ENCODE measurements at places on chromosomes 13 and 19.

DNA sequence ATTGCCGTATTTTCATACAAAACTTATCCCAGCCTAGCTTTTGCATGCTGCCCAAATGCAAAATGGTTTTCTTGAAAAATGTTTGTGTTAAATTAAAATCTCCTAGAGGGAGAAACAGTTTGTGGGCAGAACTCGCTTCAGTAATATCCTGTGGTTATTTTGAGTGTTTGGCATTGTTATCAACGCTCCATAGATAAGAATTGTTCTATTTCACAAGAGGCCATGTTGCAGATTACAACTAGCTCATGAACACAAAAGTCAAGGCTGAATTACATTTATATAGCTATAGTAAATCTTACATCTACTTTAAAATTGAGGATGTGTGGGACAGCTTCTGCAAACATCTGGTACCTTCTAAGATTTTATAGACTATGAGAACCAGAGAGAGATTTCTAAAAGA lies 447.9 kb downstream of the DCT start:
- H3K27ac ChIP-seq, result no peak overlapping the region
- H3K27me3 ChIP-seq, result no peaks in the 10 kb centered on the region
- H3K4me3 ChIP-seq, result no peak overlapping the region
- H3K4me1 ChIP-seq, result no peaks in the 10 kb centered on the region

DNA sequence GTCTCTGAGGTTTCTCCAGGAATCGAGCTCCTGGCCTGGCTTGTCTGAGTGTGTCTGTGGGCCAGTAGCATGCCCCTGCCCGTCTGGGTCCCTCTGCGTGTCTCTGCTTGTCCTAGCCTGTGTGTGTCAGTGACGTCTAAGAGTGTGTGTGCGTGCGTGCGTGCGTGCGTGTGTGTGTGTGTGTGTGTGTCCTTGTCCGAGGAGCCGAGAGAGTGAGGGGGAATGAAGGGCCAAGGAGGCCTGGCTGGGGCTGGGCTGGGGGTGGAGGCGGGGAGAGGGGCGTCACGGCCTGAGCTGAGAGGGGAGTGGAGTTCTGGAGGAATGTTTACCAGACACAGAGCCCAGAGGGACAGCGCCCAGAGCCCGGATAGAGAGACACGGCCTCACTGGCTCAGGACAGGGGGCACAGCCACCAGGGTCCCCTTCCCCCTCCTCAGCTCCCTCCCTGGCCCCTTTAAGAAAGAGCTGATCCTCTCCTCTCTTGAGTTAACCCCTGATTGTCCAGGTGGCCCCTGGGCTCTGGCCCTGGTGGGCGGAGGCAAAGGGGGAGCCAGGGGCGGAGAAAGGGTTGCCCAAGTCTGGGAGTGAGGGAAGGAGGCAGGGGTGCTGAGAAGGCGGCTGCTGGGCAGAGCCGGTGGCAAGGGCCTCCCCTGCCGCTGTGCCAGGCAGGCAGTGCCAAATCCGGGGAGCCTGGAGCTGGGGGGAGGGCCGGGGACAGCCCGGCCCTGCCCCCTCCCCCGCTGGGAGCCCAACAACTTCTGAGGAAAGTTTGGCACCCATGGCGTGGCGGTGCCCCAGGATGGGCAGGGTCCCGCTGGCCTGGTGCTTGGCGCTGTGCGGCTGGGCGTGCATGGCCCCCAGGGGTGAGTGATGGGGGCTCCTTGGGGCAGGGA lies at the start of gene AXL:
Gene AXL, plus strand, starts transcription at position 609 of the 893 bp plus-strand sequence. Its CDS starts 170 bp downstream, at position 779.
- no peaks in the 10 kb centered on the region for H3K4me1 ChIP-seq
- peak; percentile 78 for DNase-seq

- peaks cover 38% of the 10 kb centered on the region for H3K36me3 ChIP-seq
- no peak for DNase-seq
- H3K4me3 ChIP-seq, result no peak overlapping the region
- H3K27ac ChIP-seq, result no peak overlapping the region
Observed at GRCh38 chr19:56155124-56155687, 14.1 kb downstream of the ZNF444 start.

DNA sequence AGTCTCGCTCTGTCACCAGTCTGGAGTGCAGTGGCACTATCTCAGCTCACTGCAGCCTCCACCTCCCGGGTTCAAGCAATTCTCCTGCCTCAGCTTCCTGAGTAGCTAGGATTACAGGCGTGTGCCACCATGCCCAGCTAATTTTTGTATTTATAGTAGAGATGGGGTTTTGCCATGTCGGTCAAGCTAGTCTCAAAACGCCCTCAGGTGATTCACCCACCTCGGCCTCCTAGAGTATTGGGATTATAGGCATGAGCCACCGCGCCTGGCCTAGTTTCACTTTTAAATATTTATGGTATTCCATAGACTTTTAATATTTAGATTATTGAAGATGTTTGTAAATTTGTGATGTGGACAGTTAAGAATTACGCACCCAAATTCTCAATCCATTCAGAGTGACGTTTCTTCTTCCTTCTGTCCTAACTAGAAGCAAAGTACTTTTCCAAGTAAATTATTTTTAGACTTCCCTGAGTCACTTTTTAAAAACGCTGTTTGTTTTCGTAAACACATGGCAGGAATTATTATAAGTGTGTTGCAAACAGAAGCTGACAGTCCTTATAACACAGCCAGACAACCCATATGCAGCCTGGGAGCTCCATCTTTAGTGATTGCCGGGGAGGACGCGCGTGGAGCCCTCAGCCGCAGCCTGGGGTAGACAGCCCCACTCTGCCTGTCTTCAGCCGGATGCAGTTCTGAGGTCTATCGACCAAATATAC lies 131.7 kb downstream of the ATP11A start:
- no peak overlapping the region for H3K27ac ChIP-seq
- DNase-seq, result no peak
- no peaks in the 10 kb centered on the region for H3K4me1 ChIP-seq
- H3K27me3 ChIP-seq, result no peaks in the 10 kb centered on the region
- H3K36me3 ChIP-seq, result peaks cover 87% of the 10 kb centered on the region
- H3K4me3 ChIP-seq, result no peak overlapping the region

- H3K36me3 ChIP-seq, result no peaks in the 10 kb centered on the region
- H3K27ac ChIP-seq, result no peak overlapping the region
- no peaks in the 10 kb centered on the region for H3K27me3 ChIP-seq
- no peak overlapping the region for H3K4me3 ChIP-seq
- DNase-seq, result no peak
Observed at GRCh38 chr13:38103851-38104250, 234.3 kb upstream of the TRPC4 start.

- H3K27ac ChIP-seq, result no peak overlapping the region
- no peak for DNase-seq
- H3K27me3 ChIP-seq, result peaks cover 13% of the 10 kb centered on the region
- H3K4me1 ChIP-seq, result no peaks in the 10 kb centered on the region
- H3K4me3 ChIP-seq, result peak overlapping the region; percentile 43
- no peaks in the 10 kb centered on the region for H3K36me3 ChIP-seq
Observed at GRCh38 chr13:23903906-23904280, 6.6 kb upstream of the C1QTNF9B start.

DNA sequence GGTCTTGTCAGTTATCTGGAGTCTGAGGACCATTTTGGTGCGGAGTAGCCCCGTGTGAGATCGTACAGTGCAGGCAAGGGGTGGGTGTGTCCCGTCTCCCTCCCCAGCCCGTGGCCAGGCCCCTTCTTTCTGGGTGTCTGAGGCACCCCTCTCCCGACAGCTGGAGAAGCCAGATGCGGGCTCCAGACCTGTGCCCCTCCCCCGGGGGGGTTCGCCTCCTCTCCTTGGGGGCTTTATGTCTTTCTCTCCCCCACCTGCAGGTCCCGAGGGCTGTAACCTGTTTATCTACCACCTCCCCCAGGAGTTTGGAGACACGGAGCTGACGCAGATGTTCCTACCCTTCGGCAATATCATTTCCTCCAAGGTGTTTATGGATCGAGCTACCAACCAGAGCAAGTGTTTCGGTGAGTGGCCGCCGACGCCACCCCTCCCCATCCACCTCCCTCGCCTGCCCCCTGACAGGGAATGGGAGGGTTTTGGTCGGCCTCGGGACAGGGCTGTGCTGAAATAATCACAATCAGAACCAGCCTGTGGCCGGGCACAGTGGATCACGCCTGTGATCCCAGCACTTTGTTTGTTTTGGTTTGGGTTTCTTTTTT lies 65.6 kb downstream of the CELF5 start:
- no peak for DNase-seq
- no peaks in the 10 kb centered on the region for H3K4me1 ChIP-seq
- no peak overlapping the region for H3K4me3 ChIP-seq

DNA sequence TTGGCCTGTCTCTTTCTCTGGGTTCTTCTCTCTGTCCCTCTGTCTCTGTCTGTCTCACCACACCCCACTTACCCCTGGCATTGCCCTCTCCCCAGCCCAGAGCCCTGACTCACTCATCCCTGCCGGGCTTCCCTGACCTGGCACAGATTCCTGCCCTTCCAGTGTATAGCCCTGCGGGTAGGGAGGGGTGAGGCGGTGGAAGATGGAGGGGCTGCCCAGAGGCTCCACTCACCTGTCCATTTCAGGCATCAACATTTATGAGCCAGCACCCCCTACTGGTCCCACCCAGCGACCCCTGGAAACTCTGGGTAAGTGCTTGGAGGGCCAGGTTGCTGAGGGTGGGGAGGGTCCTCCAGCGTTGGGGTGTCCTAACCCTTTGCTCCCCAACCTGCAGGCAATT lies 1.0 kb downstream of the NCCRP1 start:
- no peak overlapping the region for H3K27ac ChIP-seq
- peaks cover 75% of the 10 kb centered on the region for H3K27me3 ChIP-seq
- no peak for DNase-seq
- H3K4me3 ChIP-seq, result no peak overlapping the region

- no peak for DNase-seq
- H3K4me3 ChIP-seq, result no peak overlapping the region
- no peaks in the 10 kb centered on the region for H3K36me3 ChIP-seq
- H3K27ac ChIP-seq, result no peak overlapping the region
Observed at GRCh38 chr13:73924607-73925006, 209.6 kb downstream of the KLF12 start.
